ENCODE measurements at places on chromosomes 5 and 9.

DNA sequence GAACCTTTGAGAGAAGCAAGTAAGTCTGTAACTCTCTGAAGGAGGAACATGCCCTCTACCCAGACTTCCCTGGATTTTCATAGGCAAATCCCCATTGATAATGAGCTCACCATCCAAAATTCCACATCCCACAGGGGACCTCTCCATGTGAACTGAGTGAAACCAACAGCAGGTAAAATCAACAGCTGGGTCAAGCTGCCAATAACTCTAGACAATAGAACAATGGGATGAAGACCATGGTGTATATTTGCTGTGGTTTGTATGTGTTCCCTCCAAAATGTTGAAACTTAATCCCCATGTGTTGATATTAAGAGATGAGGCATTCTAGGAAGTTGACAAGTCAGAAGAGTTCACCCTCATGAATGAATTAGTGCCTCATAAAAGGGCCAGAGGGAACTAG lies 110.2 kb upstream of the MYO10 start:
- no peaks in the 10 kb centered on the region for H3K27me3 ChIP-seq
- H3K36me3 ChIP-seq: no peaks in the 10 kb centered on the region
- H3K4me1 ChIP-seq: no peaks in the 10 kb centered on the region
- no peak for DNase-seq
- no peak overlapping the region for H3K4me3 ChIP-seq

DNA sequence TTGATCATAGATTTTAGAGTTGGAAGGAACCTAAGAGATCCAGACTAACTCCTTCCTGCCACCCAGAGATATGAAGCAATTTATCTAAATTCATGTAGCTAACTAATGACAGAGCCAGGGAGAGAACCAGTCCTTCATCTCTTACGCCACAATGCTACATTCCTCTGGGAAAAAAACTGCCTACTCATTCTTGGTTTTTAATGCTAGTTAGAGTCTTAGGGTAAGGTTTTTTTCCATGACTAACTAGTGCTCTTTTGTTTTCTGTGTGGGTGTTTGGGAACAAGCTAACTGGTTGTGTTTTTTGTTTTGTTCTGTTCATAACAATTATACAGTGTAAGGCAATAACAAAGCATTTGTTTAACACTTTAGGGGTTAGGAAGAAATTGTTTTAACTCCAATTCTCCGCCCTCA lies 52.4 kb downstream of the SLC44A1 start:
- no peaks in the 10 kb centered on the region for H3K36me3 ChIP-seq
- peaks cover 39% of the 10 kb centered on the region for H3K4me1 ChIP-seq
- peak overlapping the region; percentile 27 for H3K4me3 ChIP-seq
- H3K27me3 ChIP-seq: no peaks in the 10 kb centered on the region
- no peak for DNase-seq
- H3K27ac ChIP-seq: no peak overlapping the region

- no peak overlapping the region for H3K4me3 ChIP-seq
- H3K4me1 ChIP-seq: no peaks in the 10 kb centered on the region
- no peaks in the 10 kb centered on the region for H3K36me3 ChIP-seq
- H3K27me3 ChIP-seq: no peaks in the 10 kb centered on the region
- no peak for DNase-seq
These were observed 87.8 kb upstream of the TLR4 start for GRCh38 chr9:117616431-117616831.

DNA sequence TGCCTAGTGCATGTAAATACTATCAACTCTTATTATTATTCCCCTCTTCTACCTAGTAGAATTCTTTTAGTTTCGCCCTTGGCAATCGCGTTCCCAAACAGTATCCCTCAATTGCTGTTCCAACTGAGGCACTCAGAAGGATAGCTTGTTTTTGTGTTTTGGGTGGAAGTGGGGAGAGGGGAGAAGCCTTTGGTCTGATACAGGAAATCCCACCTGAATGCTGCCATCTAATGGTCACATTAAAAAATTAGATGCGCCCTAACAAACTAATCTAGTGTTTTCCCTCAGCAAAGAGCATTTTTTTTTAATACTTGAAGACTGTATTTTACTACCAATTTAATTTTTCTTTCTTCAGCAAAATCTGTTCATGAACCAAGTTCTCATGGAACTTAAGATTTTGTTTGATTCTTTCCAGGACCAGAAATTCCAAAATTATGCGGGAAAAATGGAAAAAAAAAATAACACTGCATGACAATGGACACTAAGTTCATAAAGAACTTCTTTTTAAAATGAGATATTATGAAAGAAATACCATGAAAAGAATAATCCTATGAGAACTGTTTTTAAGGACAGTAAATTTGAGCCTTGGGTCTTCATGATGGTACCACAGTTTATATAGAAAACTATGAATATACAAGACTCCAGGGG lies 22.2 kb upstream of the GLDC start:
- no peak for DNase-seq
- no peaks in the 10 kb centered on the region for H3K4me1 ChIP-seq
- no peaks in the 10 kb centered on the region for H3K36me3 ChIP-seq
- H3K4me3 ChIP-seq: no peak overlapping the region
- H3K27me3 ChIP-seq: no peaks in the 10 kb centered on the region

DNA sequence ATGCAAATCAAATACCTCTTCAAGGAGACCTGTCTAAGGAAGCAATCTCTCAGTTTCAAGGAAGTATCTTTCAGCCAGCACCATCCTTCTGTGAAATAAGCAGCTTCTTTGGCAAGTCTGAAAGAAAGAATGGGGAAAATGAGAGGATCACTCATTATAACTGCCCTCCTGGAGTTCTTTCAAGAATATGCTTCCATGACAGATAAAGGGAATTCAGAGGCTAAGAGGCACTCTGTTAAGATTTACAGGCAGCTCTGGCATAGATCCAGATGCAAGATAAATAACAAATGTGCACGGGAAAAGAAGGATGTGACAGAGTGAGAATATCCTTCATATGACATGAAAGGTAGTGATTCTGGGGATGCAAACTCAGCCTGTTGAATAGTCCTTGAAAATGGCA lies 348.2 kb upstream of the CCNG1 start:
- DNase-seq: no peak
- H3K4me3 ChIP-seq: no peak overlapping the region
- peaks cover 1% of the 10 kb centered on the region for H3K36me3 ChIP-seq
- no peak overlapping the region for H3K27ac ChIP-seq
- H3K27me3 ChIP-seq: no peaks in the 10 kb centered on the region
- no peaks in the 10 kb centered on the region for H3K4me1 ChIP-seq

- DNase-seq: peak; percentile 38
- peaks cover 9% of the 10 kb centered on the region for H3K36me3 ChIP-seq
- H3K27ac ChIP-seq: peak overlapping the region; percentile 55
- peak overlapping the region; percentile 32 for H3K4me3 ChIP-seq
These were observed 110.3 kb upstream of the PTCH1 start for GRCh38 chr9:95626885-95627558.

DNA sequence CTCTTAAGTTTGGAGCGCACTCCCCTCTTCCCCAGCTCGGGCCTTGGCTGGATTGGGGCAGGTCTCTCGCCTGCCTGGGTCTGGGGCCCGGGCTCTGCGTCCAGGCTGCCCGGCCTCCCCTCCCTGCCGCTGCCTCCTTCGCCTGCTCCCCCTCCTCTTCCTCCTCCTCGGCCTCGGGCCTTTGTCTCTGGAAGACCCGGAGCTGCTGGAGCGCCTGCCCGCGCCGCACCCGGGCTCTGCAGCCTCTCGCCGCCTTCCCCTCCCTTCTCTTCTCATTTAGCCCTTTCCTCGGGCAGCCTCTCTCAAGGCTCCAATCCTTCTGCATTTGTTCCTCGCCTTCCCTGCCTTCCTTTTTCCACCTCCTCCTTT lies 218.5 kb downstream of the C9orf50 start:
- no peak overlapping the region for H3K27ac ChIP-seq
- no peaks in the 10 kb centered on the region for H3K4me1 ChIP-seq
- H3K4me3 ChIP-seq: no peak overlapping the region
- H3K27me3 ChIP-seq: no peaks in the 10 kb centered on the region
- no peaks in the 10 kb centered on the region for H3K36me3 ChIP-seq

DNA sequence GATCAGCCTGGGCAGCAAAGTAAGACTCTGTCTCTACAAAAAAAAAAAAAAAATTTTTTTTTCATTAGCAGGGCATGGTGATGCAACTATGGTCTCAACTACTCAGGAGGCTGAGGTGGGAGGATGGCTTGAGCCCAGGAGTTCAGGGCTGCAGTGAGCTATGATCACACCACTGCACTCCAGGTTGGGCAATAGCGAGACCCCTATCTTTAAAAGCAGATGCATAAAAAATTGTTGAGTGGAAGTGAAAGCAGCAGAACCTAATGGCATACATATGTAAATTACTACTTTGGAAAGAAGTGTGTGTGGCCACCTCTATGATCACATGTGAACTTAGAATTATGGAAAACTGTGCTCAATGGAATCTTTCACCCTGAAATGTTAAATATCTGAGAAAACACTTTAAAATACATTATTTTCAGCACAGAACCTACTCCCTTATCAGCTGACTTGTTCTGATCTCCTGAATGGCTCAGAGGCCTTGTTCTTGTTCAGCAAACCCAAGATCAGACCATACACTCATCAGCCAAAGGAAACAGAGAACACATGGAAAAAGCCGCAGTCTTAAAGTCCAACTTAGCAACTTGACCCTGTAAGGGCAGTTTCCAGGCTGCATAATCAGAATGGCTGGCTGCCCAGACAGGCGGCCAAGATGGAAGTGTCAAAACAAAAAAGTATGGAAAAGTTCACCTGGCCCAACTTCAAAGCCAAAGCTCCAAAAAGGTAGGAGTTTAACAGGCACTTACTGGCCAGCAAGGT lies 56.5 kb downstream of the SIL1 start:
- peaks cover 51% of the 10 kb centered on the region for H3K4me1 ChIP-seq
- H3K4me3 ChIP-seq: no peak overlapping the region
- no peak for DNase-seq

DNA sequence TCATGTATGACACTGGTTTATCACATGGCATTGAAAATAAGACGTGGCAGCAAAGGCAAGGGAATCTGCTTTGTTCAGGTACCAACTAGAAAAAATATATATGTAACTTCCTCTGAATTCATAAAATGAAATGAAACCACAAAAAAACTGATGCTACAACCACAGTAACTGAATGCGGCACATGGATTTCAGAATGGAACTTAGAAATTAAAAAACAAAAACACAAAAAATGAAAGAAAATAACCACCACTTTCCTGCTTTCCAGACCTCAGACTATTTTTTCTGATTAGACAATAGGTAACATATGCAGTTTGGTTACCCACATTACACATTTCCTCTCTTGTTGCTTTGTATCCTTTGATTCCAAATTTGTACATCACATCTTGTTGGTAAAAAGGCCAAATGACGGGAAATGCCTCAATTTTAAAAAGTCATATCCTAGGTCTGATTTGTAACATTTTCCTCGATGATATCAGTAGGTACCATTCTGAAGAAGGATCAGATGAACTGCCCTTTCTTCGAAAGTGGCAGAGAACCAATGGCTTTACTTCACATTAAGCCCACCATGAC lies 18.1 kb upstream of the PDCL start:
- H3K27ac ChIP-seq: peak overlapping the region; percentile 74
- H3K4me1 ChIP-seq: peaks cover 38% of the 10 kb centered on the region
- no peak for DNase-seq

- H3K4me1 ChIP-seq: no peaks in the 10 kb centered on the region
- H3K27ac ChIP-seq: no peak overlapping the region
- H3K36me3 ChIP-seq: no peaks in the 10 kb centered on the region
- no peak for DNase-seq
These were observed 97.7 kb downstream of the CFAP95 start for GRCh38 chr9:69918322-69918721.

- no peak for DNase-seq
- H3K27me3 ChIP-seq: peaks cover 17% of the 10 kb centered on the region
- H3K4me1 ChIP-seq: peaks cover 14% of the 10 kb centered on the region
- no peak overlapping the region for H3K4me3 ChIP-seq
These were observed 94.0 kb downstream of the ZNF462 start for GRCh38 chr9:106956971-106957370.

- H3K4me1 ChIP-seq: no peaks in the 10 kb centered on the region
- no peak overlapping the region for H3K27ac ChIP-seq
- H3K4me3 ChIP-seq: no peak overlapping the region
These were observed 181.9 kb upstream of the MSX2 start for GRCh38 chr5:174542471-174542870.

DNA sequence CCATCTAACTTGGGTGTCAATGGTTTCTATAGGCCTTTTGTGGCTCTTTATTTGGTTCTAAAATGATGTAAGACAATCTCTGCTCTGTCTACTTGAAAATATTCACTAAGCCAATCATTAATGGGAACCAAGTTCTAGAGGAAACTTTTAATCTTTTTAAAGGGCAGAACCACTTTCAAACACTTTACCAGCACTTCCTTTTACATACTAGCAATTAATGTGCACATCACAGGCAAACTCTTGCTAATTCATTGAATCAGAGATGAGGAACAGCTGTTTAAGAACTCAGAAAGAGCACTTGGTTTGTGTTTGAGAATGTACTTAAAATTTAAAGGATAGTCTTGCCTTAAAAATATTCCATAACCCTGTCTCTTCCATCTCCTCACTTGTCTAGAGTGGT lies 83.4 kb downstream of the PAPPA start:
- DNase-seq: no peak
- H3K4me3 ChIP-seq: no peak overlapping the region
- no peaks in the 10 kb centered on the region for H3K36me3 ChIP-seq
- no peaks in the 10 kb centered on the region for H3K4me1 ChIP-seq

GRCh38 chr5:144117412-144117811 lies 53.0 kb downstream of the YIPF5 start:
- no peaks in the 10 kb centered on the region for H3K4me1 ChIP-seq
- DNase-seq: no peak
- H3K36me3 ChIP-seq: no peaks in the 10 kb centered on the region
- H3K27ac ChIP-seq: no peak overlapping the region

DNA sequence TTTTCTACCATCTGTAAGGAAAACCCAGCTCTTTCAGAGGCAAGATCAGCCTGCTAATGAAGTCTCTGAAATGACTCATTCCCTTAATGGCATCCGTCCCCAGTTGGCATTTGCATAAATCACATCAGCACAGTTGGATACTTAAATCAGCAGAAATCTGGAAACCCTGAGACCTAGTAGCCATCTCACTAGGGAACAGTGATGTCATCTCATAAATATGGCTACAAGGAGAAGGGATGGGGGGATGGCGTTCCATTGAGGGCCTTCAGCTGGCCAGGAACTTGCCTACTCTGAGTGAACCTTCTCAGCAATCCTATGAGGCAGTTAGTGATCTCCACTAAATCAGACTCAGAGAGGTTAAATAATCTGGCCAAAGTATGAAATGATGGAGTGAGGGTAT lies 81.8 kb downstream of the CMYA5 start:
- no peak for DNase-seq
- H3K36me3 ChIP-seq: peaks cover 6% of the 10 kb centered on the region
- H3K4me1 ChIP-seq: no peaks in the 10 kb centered on the region
- H3K27me3 ChIP-seq: peaks cover 6% of the 10 kb centered on the region

DNA sequence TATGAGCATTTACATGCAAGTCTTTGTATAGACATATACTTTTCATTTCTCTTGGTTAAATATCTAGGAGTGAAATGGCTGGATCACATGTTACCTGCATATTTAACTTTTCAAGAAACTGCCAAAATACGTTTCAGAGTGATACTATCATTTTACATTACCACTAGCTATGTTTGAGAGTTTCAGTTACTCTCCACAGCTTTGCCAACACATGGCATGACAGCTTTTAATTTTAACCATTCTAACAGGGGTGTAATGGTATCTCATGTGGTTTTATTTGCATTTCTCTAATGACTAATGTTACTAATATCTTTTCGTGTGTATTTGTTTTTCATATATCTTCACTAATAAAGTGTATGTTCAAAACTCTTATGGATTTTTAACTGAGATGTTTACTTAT lies 99.8 kb downstream of the DTWD2 start:
- no peaks in the 10 kb centered on the region for H3K27me3 ChIP-seq
- no peak overlapping the region for H3K4me3 ChIP-seq
- DNase-seq: no peak
- H3K27ac ChIP-seq: no peak overlapping the region
